ENCODE measurements at places on chromosomes 7 and 10.
A peak's percentile ranks its signal among the peaks of the same experiment; 100 is the strongest.

DNA sequence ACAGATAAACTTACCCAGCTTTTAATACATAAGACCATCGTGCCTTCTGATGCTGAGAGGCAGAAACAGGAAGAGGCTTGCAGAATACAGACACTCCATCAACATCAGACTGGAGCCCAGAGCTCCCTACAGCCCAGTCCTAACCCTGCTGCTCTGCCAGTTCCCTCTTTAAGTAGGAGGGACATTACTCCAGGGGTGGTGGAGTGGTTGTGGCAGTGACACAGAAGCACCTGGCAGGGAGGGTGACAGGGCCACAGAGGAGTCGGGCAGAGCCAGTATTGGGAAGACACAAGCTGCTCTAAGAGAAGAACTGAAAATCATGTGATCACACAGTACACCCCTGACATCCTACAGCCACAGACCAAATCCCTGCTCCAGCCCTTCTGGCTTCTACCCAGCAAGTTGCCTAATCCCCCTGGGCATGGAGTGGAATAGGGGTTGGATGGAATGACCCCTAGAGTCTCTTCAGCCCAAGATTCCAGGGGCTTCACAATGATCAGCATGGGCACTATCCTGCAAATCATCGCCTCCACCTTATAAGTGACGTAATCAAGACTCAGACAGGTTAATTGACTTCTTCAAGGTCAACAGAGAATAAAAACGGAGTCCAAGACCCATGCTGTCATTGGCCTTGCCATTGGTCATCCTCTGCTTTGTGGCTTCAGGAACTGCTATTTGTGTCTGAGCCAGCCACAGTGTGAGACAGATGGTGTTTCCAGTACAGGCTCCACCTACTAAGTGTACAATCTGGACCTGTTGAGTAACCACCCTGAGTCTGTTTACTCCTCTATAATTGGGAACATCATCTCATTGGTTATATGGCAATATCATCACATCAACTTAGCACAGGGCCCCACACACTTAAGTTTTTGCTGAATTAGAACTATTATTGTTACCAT is 61.1 kb upstream of the ZMIZ1 start:
- peak; percentile 71 for DNase-seq

DNA sequence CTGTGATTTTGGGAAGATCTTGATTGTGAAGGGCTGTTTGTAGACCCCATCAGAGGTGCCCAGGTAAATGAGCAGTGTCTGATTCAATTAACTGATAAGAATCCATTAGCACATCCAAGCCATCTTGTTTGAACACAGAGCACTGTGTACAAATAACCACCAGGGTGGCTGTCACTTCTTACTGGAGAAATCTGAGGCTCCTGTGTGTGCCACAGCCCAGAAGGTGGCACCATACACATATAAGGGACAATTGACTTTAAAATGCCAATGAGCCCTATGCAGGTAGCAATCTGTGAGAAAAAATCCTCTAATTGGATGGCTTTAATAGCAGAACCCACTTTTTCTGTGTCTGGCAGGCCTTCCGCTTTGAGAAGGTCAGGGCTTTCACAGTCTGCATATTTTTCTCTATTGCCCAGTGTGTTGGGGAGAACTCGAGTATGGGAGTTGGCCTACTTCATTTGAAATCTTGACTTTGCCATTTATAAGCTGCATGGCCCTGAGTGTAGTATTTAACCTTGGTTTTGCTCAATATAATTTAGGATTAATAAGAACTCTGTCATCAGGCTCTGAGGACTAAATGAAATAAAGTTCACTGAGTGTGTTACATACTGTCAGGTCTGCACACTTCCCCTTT is 517.4 kb downstream of the CCSER2 start:
- DNase-seq = peak; percentile 50

DNA sequence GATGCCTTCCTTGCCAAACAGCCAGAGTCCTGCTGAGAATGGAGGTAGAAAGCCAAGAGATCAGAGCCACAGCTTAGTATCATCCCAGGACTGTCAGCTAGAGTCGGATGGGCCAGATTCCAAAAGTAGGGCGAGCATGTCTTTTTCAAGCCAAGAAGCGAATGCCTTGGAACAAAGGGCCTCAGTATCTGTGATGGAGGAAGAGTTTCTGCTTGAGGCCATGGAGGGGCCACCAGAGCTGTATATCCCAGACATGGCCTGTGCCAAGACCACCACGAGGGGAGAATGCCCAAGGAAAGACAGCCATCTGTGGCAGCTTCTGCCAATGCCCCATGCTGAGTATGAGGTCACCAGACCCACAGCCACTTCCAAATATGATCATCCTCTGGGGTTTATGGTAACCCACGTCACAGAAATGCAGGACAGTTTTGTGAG is 44.3 kb upstream of the PPP1R17 start:
- no peak for DNase-seq

- no peak for DNase-seq
These were observed 47.3 kb upstream of the NPTX2 start for GRCh38 chr7:98569691-98570337.

GRCh38 chr10:90872648-90873020 is 860 bp downstream of the RPP30 start:
- DNase-seq = no peak

DNA sequence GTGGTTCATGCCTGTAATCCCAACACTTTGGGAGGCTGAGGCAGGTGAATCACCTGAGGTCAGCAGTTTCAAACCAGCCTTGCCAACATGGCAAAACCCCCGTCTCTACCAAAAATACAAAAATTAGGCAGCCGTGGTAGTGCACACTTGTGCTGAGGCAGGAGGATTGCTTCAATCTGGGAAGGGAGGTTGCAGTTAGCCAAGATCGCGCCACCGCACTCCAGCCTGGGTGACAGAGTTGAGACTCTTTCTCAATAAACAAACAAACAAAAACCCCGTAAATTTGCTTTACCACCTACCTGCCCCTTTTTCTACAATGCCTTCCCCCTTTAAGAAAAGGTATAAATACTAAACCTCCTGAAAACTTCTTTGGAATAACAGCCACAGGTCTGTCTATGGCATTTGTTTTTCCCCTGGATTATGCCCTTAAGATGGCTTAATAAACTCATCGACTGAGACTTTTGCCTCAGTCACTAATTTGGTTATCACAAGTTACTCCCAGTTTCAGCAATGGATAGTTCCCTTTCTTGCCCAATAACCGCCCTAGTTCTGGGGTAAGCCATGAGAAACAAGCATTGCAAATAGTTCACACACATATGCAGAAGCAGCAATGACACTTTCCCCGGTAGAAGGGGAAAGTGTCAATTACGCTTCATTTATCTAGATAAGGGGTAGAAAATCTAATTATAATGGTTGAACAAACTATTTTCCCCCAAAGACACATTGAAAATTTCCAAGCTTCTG is 52.8 kb upstream of the SVIL start:
- DNase-seq = no peak

GRCh38 chr10:63972949-63973827 is 452.0 kb downstream of the REEP3 start:
- no peak for DNase-seq

DNA sequence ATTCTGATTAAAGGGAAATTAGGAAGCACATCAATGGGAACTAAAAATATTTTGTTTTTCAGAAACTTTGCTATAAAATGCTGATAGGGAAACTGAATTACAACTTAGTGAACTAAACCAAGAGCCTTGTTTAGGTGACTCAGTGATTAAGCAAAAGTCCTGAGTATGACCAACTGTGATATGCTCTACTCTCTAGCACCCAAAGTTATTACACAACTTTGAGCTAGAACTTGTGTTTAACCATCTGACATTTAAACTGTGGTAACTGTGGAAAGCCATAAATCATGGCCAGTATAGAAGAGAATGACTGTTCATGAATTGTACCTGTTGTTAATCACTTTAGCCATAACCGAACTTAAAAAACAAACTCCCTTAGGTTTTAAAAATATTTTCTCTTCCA is 127.4 kb downstream of the ZNF365 start:
- DNase-seq = no peak

DNA sequence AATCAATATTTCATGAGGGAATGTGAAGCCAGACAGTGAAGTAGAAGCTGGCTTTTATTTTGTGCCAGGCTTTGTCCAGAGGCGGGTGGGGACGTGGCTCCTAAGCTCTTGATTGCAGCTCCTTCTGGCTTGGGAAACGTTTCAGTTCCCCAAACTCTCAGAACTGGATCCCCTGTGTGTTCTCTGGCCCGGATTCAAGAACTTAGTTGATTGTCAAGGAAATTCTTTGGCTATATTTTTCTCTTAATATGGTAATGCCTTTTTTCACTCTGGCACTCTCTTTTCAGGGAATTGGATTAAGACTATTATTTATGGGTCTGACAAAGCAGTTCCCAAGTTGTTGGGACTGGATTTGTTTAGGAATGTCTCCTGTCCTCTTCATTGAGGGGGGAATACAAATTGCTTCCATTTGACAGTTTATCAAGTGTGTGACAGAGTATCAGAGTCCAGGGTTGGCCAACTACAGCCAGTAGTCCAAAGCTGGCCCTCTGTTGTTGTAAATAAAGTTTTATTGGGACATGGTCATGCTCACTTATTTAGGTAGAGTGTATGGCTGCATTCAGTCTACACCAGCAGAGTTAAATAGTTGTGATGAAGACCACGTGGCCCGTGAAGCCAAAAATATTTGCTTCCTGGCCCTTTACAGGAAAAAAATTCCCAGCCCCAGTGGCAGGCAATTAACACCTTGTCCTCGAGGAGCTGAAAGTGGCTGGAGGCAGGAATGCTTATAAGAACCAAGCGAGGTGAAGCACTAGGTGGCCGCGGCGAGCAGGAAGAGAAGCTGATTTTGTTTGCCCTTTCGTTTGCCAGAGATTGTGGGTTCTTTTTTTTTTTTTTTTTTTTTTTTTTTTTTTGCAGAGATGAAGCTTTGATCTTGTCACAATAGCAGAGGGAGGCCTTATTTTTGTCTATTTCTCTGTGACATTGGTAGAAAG is 34.3 kb downstream of the HTRA1 start:
- no peak for DNase-seq
